NCI-H526 treated with DMSO at 0.1 percent for 48 hours (cell line): ENCODE measurements at places on chromosomes 2 and 18.

DNA sequence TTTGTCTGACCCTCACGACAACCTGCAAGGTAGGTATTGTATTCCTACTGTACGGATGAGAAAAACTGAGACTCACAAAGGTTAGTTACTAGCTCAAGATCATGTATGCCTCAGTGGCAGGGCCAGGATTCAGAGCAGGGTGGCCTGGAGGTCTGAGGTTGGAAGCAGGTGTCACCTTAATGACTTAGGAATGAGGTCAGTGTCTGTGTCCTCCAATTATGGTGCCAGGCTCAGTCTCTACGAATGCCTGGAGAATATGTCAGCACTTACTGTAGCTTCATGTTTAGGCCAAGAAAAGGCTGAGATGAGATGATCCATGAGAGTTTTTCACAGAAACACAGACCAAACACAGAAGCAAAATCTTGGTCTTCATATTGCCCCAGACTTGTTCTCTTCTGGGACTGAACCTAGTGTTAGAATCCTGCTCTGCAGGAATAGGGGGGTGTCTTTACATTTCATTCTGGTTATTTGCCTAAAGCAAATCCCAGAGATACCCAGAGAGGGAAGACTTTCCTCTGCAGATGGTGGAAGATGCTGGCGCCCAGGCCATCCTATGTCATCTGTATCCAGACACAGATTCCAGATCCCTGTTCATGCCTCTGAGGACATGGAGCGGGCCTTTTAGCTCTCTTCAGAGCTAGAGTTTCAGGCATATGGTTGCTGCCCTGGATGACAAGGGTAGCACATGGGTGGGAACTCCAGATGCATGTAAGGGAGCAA lies 16.3 kb upstream of the RAB10 start:
- DNase-seq = no peak

DNA sequence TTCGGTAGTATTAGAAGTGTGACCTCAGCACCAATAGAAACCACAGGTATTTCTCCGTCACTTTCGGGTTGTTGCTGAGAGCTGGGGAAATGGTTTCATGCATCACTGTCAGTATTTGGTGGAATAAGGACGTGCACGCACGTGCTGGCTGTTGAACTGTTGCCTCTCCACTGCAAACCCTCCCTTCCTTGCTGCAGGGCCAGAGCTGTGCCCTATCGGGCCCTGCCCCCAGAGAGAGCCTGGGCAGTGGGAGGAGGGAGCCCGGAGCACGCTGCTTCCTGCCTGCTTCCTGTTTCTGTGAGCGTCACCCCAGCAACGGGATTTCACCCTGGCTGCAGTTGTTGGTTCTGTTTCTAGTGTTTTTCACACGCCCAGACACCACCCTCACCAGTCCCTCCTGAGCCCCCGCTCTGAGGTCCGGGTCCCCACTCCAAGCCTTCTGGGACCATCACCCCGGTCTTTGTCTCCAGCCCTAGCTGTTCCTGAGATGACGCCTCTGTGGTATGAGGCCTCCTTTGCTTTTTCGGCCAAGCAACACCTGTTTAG lies 47.4 kb downstream of the LRRFIP1 start:
- DNase-seq = no peak

GRCh38 chr2:160156100-160156499 lies 44.0 kb downstream of the ITGB6 start:
- no peak for DNase-seq

- DNase-seq = no peak
Measured at GRCh38 chr2:168062054-168062453, 185.3 kb downstream of the STK39 start.

- DNase-seq = peak; percentile 37
Measured at GRCh38 chr2:9556121-9556743, 602 bp upstream of the ADAM17 start.

DNA sequence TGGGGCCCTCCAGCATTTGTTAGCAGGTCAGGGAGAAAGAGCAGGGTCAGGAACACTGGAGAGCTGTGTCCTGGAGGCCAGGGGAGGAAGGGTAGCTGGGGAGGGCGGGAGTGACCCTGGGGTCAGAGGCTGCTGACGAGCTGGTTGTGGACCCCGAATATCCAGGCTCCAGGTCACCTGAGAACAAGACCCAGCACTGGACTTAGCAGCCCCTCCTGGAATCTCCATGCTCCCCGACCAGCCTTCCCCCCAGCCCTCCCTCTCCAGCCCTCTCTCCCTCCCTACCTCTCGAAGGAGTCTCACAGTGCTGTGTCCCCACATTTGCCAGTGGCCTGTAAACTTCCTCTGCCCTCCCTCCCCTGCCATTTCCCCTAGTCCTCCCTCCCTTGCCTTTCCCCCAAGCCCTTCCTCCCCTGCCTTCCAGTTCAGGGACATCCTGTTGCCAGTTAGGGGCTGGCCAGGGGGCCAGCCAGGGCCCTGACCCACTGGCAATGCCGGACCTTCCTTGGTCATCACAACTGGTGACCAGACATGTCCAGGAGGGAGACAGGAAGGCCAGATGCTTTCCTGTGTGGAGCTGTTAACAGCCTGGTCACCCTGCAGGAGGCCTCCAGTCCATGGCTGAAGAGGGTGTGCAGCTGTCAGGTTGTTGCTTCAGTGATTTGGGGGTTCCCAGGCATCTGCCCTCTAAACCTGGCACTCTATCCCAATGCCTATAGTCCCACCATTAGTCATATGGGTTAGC lies 50.0 kb upstream of the FAHD2A start:
- DNase-seq = no peak

DNA sequence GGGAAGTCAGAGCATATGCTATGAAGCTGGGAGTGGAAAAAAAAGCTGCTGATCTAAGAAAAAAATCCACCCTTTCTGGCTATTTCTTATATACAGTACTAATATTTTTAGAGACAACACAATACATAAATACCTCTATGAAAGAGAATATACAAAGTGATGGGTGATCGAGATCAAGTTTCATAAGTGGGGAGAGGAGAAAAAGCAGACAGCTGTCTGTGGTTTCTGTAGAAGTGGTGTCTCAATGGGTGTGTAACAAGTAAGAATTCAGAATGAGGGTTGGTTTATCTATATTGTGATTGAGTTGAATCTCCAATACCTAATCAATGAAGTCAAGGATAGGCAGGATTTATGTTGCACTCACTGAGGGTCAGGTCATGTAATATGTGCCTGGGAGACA lies 191.0 kb downstream of the HNMT start:
- DNase-seq = no peak

GRCh38 chr2:68050353-68050752 lies 12.5 kb downstream of the C1D start:
- DNase-seq = no peak

DNA sequence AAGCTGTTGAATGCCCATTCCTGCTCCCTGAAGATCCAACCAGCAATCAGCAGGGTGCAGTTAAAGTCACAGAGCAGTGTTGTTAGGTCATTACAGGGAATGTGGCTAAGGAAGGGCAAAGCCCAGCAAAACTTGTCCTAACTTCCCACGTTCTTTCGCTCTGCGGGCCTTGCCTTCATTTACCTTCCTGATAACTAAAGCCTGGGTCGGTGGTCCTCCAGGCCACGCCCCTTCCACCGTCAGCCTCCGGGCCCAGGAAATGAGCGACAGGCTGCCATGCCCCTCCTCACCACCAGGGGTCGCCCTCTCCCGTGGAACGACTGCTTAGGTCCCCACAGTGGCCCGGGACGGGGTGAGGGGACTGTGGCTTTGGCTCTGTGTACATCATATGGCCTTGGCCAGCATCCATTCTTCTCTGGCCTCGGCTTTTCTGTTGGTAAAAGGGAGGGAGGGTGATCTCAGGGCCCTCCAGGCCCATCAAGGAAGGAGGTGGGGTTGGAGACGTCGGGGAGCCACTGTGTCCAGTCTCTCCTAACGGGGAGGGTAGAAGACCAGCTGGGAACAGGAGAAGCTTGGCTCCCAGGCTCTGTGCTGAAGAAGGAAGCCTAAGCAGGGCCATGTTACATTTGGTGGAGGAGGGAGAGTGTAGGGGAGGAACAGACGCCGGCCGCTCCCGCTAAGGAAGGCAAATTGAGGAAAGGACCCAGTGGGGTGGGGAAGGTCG lies 2.2 kb downstream of the SH2D6 start:
- DNase-seq = peak; percentile 65

GRCh38 chr2:185567940-185568339 lies 170.7 kb upstream of the FSIP2 start:
- DNase-seq = no peak

GRCh38 chr2:199999166-199999565 lies 43.8 kb downstream of the MAIP1 start:
- DNase-seq = no peak

GRCh38 chr2:179233083-179233490 lies 31.5 kb downstream of the SESTD1 start:
- DNase-seq = no peak

DNA sequence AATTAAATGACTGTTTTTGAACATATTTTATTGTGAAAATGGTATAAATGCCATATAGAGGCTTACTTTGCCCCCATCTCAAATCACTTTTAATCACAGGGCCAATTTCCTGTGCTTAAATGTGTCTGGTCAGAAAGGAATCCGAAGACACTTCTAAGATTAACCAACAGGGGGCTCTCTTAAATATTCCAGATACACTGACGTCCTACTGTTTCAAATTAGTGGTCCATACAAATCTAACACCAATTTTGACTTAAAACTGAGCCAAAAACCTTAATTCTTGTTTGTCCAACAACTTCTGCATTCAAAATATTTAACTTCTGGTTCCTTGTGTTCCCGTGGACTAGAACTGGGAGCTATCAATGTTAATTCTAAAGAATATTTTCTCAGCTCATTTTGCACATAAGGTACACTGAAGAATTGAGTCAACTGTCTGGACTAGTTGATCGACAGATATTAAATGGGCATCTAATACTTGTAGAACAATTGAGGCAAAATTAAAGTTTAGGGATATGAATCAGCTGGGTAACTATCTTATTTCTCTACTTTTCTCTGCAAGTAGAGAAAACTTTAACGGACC lies 557.5 kb downstream of the ARHGAP15 start:
- DNase-seq = peak; percentile 25

- no peak for DNase-seq
Measured at GRCh38 chr2:233235977-233236376, 15.5 kb upstream of the ATG16L1 start.

DNA sequence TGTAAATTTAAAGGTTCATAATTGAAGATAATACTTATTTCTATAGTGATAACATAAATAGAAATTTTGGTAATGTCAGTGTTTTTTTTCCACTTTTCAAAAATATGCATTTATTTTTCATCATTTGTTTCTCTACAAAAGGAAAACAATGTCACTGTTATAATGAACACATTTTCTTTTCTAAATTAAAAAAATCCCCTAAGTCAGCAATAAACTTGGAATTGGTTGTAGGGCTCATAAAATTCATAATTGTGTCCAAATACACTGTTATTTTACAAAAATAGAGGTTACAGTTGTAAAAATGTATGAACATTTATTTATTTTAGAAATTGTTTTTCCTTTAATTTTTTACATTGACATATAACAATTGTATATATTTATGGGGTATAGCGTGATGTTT lies 26.4 kb upstream of the SERPINB12 start:
- DNase-seq = no peak

- peak; percentile 23 for DNase-seq
Measured at GRCh38 chr2:37414470-37414949, 70.1 kb downstream of the QPCT start.

GRCh38 chr2:218430721-218431120 lies 11.8 kb downstream of the VIL1 start:
- DNase-seq = no peak

- DNase-seq = peak; percentile 29
Measured at GRCh38 chr18:46281185-46282176, 177.3 kb downstream of the HAUS1 start.

- DNase-seq = peak; percentile 65
Measured at GRCh38 chr2:42568401-42569115, at the start of gene MTA3. Gene MTA3, plus strand, starts transcription at chr2:42568632. Its CDS starts 114 bp downstream, at chr2:42568746.

DNA sequence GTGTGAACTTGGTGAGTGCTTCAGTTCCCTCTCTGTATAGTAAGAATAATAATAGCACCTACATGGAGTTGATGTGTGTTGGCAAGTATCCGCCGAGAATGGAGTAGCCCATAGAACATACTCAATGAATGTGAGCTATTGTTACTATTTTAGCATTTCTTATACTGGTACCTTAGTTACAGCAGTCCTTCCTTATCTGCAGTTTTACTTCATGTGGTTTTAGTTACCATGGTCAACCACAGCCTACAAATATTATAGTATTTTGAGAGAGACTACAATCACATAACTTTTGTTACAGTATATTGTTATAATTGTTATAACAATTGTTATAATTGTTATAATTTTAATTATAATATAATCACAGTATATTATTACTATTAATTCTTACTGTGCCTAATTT lies 152.5 kb upstream of the RASGRP3 start:
- DNase-seq = no peak

DNA sequence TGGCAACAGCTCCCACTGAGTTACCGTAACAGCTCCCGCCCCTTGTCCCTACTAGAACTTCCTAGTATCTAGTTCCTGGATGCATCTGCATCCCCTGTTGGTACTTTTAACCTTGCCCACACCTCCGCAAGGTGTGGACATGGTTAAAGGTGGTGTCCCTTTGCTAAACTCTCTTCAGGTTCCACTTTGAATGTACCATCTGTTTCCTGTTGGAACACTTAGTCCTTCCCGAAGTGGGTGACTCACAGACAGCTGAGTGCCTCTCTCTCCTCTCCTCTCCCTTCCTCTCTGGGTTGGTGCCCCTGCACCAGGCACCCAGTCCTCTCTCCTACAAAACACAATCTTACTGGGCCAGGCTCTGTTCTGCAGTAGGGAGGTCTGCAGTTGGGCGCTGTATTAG lies 19.6 kb upstream of the REL start:
- DNase-seq = no peak

- DNase-seq = no peak
Measured at GRCh38 chr18:3262234-3263131, 550 bp downstream of the MYL12B start.

- no peak for DNase-seq
Measured at GRCh38 chr2:111231532-111232252, 111.0 kb downstream of the BCL2L11 start.

GRCh38 chr2:60353406-60353800 lies 200.1 kb downstream of the BCL11A start:
- no peak for DNase-seq

DNA sequence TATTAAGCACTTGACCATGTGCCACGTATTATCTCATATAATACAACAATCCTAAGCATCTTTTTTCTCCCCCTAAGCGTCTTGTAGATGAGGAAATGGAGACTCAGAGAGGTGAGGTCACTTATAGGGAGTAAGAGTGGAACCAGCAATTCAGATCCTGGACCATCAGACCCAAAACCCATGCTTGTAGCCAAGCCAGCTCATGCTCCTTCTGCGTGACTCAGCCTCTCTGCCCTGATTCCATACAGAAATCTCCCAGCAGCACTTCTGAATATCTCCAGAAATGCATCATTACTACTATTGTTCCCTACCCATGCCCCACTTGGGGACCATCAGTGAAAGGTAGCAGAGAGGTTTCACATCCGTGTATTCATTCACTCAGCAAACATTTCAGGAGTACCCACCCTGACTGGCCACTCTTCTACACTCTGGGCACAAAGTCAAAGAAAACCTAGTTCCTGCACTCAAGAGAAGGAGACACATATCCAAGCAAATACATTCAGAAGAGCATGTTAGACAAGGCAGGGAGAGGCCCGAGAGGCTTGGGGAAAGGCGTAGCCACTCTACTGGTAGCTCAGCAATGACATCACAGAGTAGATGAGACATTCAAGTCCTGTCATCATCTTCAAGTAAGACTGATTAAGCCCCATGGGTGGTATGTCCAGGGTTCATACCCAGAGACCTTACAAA lies 141.9 kb downstream of the MTCL1 start:
- DNase-seq = no peak

GRCh38 chr2:46344706-46345105 lies 47.5 kb downstream of the EPAS1 start:
- no peak for DNase-seq
